Kasumi-1 (cell line): ENCODE measurements at places on chromosomes 16 and 17.

- no peak for DNase-seq
Observed at GRCh38 chr16:19380328-19380727, 37.4 kb upstream of the TMC5 start.

DNA sequence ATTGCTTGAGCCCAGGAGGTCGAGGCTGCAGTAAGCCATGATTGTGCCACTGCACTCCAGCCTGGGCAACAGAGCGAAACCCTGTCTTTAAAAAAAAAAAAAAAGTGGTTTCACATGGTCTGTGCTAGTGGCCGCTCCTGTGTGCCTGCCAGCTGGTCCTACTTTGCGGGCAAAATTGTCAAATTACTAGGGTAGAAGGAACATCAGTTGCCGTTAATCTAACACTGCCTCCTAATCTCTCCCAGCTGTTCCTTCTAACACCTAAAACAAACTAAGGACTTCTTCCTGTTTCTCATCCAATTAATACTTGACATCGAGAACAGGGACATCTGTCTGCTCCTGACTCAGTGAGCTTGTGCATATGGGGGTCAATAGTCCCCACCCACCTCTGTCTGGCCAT lies 23.9 kb downstream of the TMEM11 start:
- DNase-seq: no peak

DNA sequence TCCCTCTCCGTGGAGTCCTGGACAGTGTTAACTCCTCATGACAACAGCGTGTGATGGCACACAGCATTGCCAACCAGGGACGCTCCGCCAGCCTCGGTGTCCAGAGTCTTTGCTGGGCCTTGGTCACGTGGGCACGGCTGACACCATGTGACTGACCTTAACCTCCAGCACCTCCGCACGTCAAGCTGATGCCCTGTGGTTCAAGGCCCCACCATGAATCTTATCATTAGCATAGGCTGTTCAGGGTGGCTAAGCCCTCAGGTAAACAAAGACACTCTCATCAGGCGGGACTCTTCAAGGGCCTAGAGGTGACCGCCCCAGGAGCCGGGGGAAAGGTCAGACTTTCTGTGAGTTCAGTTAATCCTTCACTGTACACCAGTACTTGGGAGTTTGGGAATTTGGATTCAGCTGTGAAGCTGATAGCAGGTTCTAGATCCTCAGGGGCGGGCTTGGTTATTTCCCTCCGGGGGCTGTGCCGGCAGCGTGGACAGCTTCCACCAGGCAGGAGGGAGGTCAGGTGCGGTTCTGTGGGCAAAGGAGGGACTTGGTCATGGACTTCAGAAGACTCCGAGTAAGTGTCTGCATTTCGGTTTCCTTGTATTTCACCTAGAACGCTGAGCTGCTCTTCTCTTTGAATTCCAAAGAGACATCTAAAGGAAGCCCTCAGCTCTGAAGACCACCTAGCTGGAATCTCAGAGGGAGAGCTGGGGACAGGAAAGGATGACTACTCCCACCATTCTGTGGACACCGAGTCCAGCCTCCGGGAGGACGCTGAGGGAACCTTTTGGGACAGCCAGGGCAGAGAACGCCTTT lies 195.5 kb upstream of the CIBAR2 start:
- no peak for DNase-seq

- no peak for DNase-seq
Observed at GRCh38 chr16:78903843-78904242, 696.7 kb downstream of the MAF start.

GRCh38 chr17:81512562-81513371 lies at the start of gene ACTG1:
TSS of gene ACTG1 (minus strand) at chr17:81512799. CDS start at chr17:81512354, 445 bp downstream.
- DNase-seq: peak; percentile 94

DNA sequence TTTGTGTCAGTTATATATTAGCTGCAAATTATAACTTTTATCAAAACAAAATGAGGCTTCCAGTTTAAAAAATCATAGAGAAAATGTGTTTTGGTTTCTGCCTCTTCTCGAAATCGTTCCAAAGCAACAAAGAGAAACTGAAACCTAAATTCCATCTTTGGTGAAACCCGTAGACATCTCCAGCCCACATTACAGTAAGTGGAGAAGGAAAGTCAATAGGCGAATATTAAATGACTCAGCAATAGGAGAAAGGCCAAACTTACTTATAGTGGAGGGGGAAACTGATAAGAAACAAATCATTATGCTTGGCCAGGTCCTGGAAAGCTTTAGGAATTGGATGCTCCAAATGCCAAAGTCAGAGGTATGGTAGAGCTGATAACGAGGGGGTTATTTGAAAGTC lies 103.0 kb upstream of the SHISA6 start:
- no peak for DNase-seq

- no peak for DNase-seq
Observed at GRCh38 chr16:89811321-89811720, 5.1 kb downstream of the FANCA start.

DNA sequence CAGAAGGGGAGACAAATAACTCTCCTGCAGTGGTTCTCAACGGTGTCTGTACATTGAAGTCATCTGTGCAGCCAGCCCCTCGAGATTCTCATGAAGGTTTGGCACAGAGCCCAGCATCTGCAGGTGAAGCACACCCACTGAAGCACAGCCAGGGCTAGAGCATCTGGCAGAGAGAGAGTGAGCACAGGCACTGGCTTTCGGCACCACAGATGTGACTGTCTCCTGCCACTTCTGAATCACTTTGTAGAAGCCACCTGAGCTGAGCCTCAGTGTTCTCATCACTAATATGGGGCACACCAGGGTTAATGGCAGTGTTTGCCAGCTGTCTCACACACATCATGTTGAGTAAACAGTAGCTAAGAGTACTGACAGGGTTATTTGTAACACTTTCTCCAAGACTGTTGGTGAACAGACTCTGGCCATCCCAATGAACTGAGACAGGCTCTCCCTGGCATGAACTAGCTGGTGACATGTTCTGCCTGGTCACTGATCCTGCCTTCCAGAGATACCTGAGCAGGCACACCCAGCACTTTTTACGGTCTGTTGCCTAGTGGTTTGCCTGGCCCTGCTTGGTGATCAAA lies 10.9 kb downstream of the HSPB9 start:
- no peak for DNase-seq

- DNase-seq: no peak
Observed at GRCh38 chr16:61937646-61938045, 98.6 kb downstream of the CDH8 start.

GRCh38 chr16:89161763-89162713 lies 9.5 kb upstream of the CDH15 start:
- no peak for DNase-seq

DNA sequence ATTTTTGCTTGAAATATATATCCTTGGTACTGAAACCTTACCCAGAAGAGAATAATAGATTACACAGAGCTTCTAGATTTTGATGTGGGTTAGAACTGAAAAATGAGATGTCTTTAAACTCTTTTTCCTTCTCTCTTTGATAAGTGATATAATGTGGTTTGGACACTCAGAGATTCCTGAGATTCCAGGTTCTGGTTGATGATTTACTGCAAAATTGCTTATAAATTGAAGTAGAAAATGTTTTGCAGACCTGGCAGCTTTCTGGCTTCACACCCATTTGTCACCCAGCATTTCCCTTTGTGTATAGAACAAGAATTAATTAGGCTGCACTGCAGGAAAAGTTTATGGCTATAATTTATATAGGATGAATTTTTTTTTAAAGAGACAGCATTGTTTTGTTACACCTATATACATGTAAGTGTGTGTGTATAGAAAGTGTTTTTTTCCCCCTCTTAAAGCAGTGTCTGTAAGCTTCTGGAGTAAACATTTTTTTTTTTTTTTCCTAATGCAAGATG lies 23.5 kb downstream of the AATF start:
- DNase-seq: no peak

- DNase-seq: no peak
Observed at GRCh38 chr17:35811759-35812158, 2.5 kb downstream of the TAF15 start.

DNA sequence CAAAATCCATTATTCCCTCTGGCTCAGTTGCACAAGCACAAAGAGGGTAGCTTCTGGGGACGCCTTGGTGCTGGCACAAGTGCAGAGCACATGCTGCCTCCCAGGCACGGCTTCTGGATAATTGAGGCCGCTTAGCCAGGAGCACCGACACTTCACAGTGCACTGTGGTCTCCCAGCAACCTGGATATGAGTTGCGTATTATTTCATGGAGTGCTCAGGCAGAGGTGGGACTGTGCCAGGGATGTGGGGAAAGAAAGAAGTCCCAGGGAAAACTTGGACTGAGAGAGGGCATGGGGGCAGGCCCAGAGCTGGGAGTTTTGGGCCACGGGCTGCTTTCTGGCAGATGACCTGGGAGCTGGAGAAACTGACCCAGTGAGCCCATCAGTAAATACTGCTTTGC lies 37.5 kb downstream of the MPRIP start:
- DNase-seq: no peak

- DNase-seq: no peak
Observed at GRCh38 chr16:75632857-75633256, 9.8 kb upstream of the ADAT1 start.

DNA sequence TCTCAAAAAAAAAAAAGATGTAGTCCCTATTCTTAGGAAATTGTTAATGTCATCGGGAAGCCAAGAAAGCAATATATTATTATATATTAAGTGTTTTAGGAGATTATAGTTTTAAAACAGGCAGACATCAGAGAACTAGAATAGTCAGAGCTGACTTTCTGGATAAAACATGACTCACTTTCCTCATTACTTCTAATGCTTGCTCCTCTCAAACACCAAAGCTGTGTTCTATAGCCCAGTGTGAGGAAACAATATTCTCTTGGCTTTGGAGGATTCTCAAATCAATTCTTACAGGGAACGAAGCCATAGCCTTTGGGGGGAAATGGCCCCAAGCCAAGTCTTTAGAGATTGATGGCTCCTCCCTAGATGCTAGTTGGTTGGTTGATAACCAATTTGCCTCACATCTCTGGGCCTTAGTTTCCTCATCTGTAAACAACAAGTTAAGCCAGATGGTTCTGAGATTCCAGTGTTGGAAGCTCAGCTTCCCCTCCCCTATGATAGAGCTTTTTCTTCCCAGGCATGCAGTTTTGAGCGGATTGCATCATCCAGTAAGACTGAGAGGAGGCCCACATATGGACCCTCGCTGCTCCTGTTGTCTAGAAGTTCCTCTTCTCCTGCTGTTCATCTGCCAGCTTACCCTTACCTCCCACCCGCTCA lies 12.4 kb downstream of the NMT1 start:
- DNase-seq: peak; percentile 73

GRCh38 chr16:24309258-24310142 lies 53.4 kb downstream of the CACNG3 start:
- no peak for DNase-seq

GRCh38 chr16:77833921-77834634 lies 45.7 kb downstream of the VAT1L start:
- DNase-seq: no peak

GRCh38 chr16:69145658-69146057 lies 13.2 kb downstream of the UTP4 start:
- DNase-seq: no peak

DNA sequence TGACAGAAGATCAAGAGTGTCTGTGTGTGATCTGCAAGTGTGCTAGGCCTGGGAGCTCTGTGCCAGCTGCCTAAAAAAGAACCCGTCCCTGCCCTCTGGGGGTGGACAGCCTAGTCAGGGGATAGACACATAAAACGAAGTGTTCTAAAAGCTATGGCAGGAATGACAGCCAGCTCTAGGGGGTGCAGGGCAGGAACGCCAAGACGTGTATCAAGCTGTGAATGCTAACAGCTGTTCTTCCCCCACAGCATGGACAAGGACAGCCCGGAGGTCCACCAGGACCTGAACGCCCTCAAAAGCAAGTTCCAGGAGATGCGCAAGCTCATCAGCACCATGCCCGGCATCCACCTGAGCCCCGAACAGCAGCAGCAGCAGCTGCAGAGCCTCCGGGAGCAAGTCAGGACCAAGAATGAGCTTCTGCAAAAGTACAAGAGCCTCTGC lies 5.1 kb downstream of the RASD1 start:
- no peak for DNase-seq

- no peak for DNase-seq
Observed at GRCh38 chr17:2250140-2251095, 53.2 kb downstream of the SMG6 start.
